Heart left ventricle (tissue), 16 donors: ENCODE measurements at places on chromosomes 6 and 20. TPM values are rescaled to one million over a fixed set of nuclear protein-coding genes. Genes with fewer than 3 reads are reported as not detected.

ME1 gene
- total RNA-seq, result 21.0 TPM

MACROD2 gene
- 1.2 TPM for total RNA-seq

MRPS10 gene
- total RNA-seq, result 57.3 TPM

MUC22 gene
- total RNA-seq, result 0.21 TPM

HRH3 gene
- total RNA-seq, result not detected

GRCh38 chr6:130385064-130385695 is 19.4 kb downstream of the TMEM200A start:
- no peak for DNase-seq

DNA sequence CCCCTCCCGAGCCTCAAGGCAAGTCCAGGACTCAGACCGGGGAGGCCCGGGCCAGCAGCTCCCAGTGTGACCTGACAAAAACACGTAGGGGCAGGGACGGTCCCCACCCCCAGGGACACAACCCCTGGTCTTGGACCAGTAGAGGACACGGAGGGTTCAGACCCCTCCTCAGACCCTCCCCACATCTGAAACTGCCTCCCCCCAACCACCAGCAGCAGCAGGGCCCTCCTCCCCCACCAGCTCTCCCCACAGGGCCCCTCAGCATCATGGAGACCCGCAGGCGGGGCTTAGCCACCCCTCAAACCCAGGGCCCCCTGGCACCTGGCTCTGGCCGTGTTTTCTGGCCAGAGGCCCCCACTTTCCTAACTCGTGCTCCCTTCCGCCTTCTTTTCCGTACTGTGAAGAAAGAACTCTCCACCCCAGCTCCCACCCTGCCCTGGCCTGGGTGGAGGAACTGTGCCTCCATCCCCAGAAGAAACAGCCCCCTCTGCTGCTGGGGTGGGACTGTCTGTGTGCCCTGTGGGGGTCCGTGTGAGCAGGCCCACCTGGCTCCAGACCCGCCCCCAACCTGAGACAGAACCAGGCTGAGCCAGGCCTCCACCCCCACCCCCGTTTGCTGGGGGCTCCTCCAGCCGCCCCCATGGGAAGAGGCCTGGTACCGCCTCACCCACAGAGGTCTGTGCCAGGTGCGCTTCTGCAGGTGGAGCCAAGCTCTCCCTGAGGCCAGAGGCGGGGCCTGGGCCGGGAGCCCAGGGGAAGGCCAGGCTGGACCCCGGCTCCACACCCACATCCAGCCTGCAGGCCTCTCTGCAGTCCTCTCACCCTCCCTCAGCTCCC is 39.0 kb upstream of the MDFI start:
- peak; percentile 24 for DNase-seq

- DNase-seq, result no peak
Measured at GRCh38 chr6:357791-358341, 33.7 kb upstream of the IRF4 start.

- no peak for DNase-seq
Measured at GRCh38 chr20:53149148-53149889, 177.2 kb downstream of the TSHZ2 start.

- no peak for DNase-seq
Measured at GRCh38 chr20:853406-853996, 20.0 kb downstream of the FAM110A start.

GRCh38 chr6:157682856-157683481 is 140.1 kb upstream of the SNX9 start:
- DNase-seq, result no peak

DNA sequence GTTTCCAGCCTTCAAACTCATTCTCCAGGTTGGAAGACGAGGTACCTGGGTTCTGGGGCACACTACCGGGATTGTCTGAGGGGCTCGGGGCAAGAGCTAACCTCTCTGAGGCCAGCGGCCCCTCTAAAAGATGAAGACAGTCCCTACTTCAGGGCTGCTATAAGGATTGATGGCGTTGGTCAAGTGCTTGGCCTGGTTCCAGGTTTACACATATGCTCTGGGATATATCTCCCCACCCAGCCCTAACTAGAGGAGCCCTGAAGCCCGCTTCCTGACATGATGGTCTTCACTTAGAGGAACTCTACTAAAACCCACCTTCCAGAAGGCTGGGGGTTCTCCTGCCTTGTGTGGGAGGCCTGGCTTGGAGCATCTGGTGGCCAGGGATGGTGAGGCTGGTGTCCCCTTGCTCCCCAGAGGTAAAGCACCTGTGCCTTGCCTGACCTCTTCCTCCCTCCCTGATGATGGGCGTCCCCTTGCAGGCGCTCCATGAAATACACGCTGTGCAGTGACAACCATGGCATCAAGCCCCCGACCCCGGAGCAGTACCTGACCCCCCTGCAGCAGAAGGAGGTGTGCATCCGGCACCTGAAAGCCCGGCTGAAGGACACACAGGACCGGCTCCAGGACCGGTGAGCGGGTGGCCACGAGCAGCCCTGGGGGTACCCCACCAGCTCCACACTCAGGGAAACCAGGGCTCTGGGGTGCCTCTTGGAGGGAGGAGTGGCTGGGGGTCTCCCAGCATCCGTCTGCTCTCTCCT is 28.7 kb downstream of the SDCBP2 start:
- peak; percentile 8 for DNase-seq

- DNase-seq, result no peak
Measured at GRCh38 chr20:19935842-19936241, 81.3 kb upstream of the NAA20 start.

DNA sequence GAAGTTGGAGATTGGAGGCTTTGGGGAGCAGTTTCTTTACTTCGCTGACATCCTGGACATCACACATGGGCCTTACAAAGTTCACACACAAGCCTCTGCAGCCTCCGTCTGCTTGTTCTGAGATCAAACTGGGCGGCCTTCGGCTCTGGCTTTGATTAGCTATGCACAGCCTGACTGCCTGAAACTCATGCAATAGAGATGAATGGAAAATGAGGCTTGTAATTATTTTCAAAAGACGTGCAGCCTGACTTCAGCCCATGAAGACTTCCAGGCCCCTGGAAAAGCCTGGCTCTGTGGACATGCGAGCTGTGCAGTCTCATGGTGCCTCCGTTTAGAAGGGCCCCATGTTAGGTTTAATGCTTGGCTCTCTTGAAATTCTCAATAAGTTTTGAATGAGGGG is 480.5 kb upstream of the SULF2 start:
- DNase-seq, result no peak

GRCh38 chr6:43242908-43243663 is at the start of gene TTBK1:
TSS of gene TTBK1 (plus strand) at chr6:43243481. CDS start at chr6:43246661, 3,180 bp downstream.
- DNase-seq, result no peak

- no peak for DNase-seq
Measured at GRCh38 chr6:8087870-8088754, 14.2 kb downstream of the EEF1E1 start.

- no peak for DNase-seq
Measured at GRCh38 chr20:888057-888456, 28.1 kb downstream of the ANGPT4 start.

- DNase-seq, result no peak
Measured at GRCh38 chr6:27141529-27142015, 105.9 kb upstream of the PRSS16 start.

- no peak for DNase-seq
Measured at GRCh38 chr6:74941424-74941823, 264.4 kb downstream of the COL12A1 start.

- DNase-seq, result no peak
Measured at GRCh38 chr20:20561172-20561571, 151.3 kb downstream of the RALGAPA2 start.

- no peak for DNase-seq
Measured at GRCh38 chr6:98833307-98834059, 891 bp upstream of the POU3F2 start.

GRCh38 chr20:33687993-33688937 is 2.1 kb upstream of the E2F1 start:
- DNase-seq, result no peak

DNA sequence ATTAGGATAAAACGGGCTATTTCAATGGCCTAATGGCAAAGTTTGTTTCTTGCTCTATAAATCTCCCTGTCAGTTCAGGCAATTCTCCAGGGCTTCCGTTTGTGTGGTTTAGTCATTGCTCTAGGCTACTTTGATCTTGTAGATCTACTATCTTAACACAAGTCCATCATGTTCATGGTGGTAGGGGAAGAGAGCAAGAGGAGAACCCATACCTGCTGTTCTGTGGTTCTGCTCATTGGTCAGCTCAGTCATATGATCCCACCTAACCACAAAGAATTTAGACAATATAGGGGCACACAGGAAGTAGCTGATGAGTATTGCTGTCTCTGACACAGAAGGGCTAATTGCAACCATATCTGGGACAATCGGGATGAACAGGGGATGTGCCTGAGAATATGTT is 4.9 kb upstream of the DEK start:
- DNase-seq, result no peak

- peak; percentile 19 for DNase-seq
Measured at GRCh38 chr6:67248077-67248476, 1387.0 kb upstream of the ADGRB3 start.

GRCh38 chr6:150535151-150535804 is 64.4 kb upstream of the PLEKHG1 start:
- no peak for DNase-seq
